ENCODE measurements at places on chromosomes 7 and 10.

DNA sequence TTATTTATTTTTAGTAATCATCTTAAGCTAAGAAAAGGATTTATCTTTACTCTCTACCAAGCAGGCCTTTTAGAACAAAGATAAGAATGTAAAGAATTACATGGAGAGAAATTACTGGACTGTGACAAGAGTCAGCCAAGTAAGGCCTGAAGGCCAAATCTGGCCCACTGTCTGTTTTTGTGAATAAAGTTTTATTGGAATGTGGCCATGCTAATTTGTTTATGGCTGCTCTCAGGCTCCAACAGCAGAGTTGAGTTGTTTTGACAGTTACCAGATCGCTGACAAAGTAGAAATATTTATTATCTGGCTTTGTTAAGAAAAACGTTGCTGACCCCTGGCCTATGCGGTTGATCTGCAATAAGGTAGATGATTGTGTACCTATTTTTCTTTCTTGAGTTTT is 6.1 kb downstream of the ARID5B start:
- DNase-seq, result no peak

GRCh38 chr10:60863796-60864195 is 80.2 kb downstream of the RHOBTB1 start:
- no peak for DNase-seq

GRCh38 chr10:77247031-77247990 is 390.3 kb downstream of the KCNMA1 start:
- DNase-seq, result no peak

DNA sequence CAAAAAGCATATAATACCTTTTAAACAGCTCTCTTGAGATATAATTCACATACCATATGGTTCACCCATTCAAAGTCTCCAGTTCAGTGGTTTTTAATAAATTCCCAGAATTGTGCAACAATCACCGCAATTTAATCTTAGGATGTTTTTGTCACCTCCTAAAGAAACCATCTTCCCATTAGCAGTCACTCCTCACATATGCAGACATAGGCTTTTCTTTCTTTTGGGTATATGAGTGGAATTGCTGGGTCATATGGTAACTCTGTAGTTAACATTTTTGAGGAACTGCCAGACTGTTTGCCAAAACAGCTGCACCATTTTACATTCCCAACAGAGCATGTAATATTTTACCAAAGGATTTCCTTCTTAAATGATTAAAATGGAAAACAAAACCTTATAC is 57.0 kb downstream of the CC2D2B start:
- no peak for DNase-seq

DNA sequence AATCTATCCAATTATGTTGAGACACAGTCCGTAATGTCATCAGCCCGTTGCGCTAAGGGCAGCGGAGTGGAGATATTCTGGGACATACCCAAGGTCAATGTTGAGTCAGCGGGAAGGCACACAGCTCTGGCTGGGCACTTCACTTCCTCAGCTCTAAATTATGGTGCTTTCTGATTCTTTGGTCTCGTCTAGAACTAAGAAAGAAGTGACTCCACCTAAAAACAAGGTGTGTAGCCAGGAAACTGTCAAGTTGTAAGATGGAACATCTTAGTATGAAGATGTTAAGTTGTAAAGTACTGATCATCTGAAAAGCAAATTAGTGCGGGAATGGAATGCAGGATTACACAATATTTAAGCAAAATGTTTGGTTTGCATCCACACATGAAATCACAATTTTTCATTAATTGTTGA is 43.1 kb downstream of the BAIAP2L1 start:
- DNase-seq, result no peak

DNA sequence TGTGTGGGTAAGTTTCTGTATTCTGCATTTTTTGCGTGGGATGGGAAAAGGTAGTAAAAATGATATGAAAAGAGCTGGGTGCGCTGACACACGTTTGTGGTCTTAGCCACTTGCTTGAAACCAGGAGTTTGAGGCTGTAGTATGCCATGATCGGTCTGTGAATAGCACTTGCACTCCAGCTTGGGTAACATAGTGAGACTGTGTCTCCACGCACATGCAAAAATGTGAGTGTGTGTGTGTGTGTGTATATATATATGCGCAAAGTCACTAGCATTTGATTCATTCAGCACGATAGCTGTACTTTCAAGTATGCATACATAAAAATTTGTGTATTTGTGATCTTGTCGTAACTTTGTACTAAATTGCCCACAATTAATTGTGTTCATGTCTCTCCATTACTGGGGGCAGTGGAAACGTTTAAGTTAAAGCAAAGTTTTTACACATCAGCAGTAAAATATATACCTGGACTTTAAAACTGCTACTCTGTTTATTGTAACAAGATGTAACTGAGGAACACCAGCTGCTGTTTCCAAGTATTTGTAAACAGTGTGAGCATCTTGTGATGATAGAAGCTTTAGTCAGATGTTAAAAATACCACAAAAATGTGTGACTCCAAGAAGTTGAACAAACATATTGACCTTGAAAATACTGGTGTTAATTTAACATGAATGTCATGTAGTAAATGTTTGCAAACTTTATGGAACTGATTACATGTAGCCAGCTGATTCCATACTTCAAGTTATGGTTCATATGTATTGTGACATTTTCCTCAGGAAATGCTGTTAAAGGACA is 1.6 kb downstream of the ZRANB1 start:
- no peak for DNase-seq

GRCh38 chr10:132590094-132590751 is 52.6 kb downstream of the INPP5A start:
- no peak for DNase-seq

DNA sequence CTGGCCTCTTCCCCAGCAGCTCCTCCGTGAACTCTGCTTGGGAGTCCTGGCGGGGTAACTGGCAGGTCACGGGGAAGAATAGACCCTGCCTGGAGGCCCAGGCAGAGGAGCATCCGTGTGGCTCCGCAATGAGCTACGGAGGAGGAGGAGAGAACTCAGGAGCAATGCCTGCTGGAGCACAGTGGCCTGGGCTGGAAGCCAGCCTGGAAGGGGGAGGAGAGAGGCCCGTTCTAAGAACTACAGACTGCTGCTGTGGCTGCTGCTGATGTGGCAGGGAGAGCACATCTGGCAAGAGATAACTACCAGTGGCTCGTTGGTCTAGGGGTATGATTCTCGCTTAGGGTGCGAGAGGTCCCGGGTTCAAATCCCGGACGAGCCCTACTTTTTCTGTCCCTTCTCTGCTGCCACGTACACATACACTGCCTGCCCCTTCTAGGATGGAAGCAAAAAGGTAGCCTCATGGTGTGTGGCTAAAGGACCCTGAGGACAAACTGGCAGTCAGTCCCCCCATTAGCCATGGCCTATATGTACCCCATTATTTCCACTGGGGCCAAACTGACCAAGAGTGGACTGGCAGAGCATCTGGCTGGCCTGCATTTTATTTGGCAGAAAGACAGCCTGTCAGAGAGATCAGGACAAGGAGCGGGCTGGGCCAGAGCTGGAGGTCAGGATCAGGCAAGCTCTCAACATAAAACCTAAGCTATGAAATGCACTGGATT is 7.7 kb upstream of the OPN1SW start:
- DNase-seq, result no peak

DNA sequence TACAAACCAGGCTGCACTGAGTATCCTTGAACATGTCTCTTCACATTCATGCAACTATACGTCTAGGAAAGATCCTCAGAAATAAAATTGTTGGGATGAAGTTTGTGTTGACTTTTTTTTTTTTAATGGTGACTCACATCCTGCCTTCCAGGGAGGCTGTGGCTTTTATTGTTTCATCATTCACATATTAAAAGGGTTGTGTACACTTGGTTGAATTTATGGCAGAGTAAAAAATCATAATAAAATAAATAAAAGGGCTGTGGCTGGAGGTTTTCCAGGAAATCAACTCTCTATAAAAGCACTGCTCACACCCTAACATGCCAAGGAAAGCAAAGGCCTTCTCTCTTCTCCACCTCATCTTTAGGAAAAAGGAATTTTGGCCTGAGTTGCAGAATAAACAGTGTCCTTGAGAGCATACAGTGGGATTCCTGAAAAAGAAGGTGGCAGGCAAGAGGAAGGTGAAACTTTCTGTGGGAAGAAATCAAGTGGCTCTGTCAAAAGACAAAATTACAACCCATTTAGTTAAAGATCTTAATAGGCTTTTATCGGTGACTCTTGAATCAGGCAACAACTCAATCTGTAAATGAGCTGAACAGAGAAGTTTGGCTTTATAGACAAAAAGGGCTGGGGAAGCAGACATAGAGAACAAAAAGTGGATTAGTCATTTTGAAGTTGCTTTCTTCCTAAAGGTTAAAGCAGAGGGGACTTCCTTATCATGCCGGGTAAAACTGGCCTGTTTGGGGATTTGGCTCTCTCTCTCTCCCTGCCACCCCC is 41.6 kb upstream of the FHIP2A start:
- no peak for DNase-seq

DNA sequence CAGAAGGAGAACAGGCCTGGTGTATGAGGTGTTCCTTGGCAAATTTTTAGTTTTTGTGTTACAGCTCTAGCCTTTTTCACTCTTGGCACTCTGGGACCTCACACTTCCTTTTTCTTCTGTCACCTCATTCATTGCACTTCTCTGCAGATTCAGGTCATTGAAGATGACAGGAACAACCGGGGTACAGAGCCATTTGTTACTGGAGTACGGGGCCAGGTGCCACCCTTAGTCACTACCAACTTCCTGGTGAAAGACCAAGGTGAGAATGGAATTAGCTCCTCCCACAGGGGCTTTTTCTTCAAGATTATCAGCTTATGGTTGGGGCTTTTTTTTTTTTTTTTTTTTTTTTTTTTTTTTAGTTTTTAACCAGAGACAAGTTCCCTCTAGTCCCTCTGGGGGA is 18.5 kb upstream of the CHCHD1 start:
- no peak for DNase-seq

DNA sequence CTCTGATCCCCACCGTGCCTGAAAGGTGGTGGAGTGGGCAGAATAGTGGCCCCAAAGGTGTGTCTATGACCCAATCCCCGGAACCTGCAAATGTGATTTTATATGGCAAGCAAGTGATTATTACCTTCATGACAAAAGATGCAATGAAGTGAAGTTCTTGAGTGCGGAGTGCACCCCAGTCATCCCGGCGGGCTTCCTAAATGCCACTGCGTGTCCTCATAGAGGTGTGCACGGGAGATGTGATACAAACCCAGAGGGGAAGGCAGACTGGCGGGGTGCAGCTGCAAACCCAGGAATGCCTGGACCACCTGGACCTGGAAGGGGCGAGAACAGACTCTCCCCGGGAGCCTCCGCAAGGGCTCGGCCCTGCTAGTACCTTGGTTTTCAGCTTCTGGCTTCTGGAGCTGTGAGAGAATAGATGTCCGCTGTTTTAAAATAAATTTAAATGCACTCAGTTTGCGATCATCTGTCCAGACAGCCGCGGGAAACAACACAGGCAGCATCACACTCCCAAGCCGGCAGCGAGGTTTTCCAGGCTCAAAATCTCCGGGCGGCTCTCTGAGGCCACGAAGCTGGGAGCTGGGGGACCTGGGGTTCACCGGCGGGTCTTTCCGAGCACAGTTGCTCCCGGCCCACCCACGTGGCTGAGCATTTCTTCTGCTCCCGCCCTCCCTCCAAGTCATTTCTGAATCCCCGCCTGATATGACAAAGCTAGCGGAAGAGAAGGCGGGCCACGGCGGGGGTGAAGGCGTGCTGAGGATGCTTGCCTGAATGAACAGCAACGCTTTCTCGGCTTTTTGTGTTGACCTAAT is 50.4 kb upstream of the EBF3 start:
- DNase-seq, result no peak

- DNase-seq, result no peak
Observed at GRCh38 chr7:97043281-97043680, 18.6 kb upstream of the DLX5 start.

- DNase-seq, result peak; percentile 90
Observed at GRCh38 chr7:100126931-100127865, at the start of gene MBLAC1. Gene MBLAC1, plus strand, starts transcription at chr7:100126967. Its CDS starts 429 bp downstream, at chr7:100127396.

- no peak for DNase-seq
Observed at GRCh38 chr10:97497572-97498075, 598 bp downstream of the MMS19 start.

GRCh38 chr10:101545898-101546297 is 42.2 kb downstream of the POLL start:
- no peak for DNase-seq

- DNase-seq, result no peak
Observed at GRCh38 chr7:25624833-25625232, 396.5 kb upstream of the NPVF start.

GRCh38 chr10:129105266-129105665 is 361.8 kb upstream of the MGMT start:
- no peak for DNase-seq

GRCh38 chr10:14564268-14564744 is 210.4 kb downstream of the FAM107B start:
- DNase-seq, result no peak

DNA sequence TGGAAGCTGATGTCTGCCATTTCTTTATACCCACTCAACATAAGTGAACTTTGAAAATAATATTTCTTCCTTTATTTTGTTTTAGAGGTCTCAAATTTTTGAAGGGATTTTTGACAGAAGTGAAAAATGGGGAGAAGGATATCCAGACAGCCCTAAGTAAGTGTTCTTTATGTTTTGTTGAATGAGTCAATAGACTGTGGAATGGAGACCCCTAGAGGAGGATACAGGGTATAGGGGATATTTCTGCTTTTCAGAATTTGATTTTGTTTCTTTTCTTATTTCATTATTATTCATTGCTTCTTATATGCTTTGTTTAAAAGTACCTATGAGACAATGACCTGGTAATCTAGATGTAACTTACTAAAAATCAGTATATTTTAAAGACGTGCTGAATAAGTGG is 34.4 kb downstream of the PLEKHA8 start:
- peak; percentile 11 for DNase-seq

DNA sequence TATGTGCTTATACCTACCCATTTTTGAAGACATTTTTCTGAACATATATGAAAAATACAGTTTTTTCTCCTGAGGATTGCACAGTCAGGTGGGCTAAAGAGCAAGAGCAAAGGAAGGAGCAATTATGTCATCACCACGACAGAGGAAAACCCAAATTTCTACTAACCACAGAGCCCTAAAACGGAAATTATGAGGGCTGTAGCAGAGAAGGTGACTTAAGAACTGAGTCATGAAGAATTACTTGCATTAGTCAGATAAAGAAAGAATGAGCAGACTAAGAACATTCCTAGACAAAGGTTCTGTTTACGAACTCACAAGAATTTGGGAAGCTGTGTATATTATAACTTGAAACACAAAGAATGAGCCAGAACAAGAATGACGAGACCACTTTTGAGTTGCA is 974.4 kb downstream of the NXPH1 start:
- no peak for DNase-seq

- no peak for DNase-seq
Observed at GRCh38 chr7:13226385-13226784, 539.0 kb downstream of the ARL4A start.
